ENCODE measurements at places on chromosomes 7 and 10. TPM values are rescaled to one million over a fixed set of nuclear protein-coding genes. Genes with fewer than 3 reads are reported as not detected.

The POLR2J gene
- total RNA-seq, result 50.0 TPM

The ADCYAP1R1 gene
- not detected for total RNA-seq

The AKR1B15 gene
- not detected for total RNA-seq

The ZNF365 gene
- total RNA-seq, result 2.9 TPM

The CPA4 gene
- 4.3 TPM for total RNA-seq

The NUDCD3 gene
- 87.7 TPM for total RNA-seq

The PLAC9 gene
- total RNA-seq, result 1.0 TPM

The SPDYE5 gene
- total RNA-seq, result 0.16 TPM

The LIPK gene
- total RNA-seq, result not detected

The IGF2BP3 gene
- 29.8 TPM for total RNA-seq

The ANXA8L1 gene
- total RNA-seq, result 31.7 TPM

The CFAP70 gene
- 2.9 TPM for total RNA-seq

The TMEM139 gene
- 9.2 TPM for total RNA-seq

The SDK1 gene
- total RNA-seq, result 1.5 TPM

The PTN gene
- 0.26 TPM for total RNA-seq

The FAM131B gene
- 0.25 TPM for total RNA-seq

The TMEM196 gene
- not detected for total RNA-seq

The SPDYE18 gene
- total RNA-seq, result not detected

The RSBN1L gene
- 10.9 TPM for total RNA-seq

The PHKG1 gene
- 1.2 TPM for total RNA-seq

The AOAH gene
- not detected for total RNA-seq

The DDX21 gene
- total RNA-seq, result 144 TPM

The PDLIM1 gene
- 98.1 TPM for total RNA-seq

The MACROH2A2 gene
- 17.6 TPM for total RNA-seq

The DPYSL4 gene
- 0.21 TPM for total RNA-seq

The ITPRID1 gene
- total RNA-seq, result not detected
